Epithelial cell of alveolus of lung (primary cell): ENCODE measurements at places on chromosomes 2 and 18. TPM values are rescaled to one million over a fixed set of nuclear protein-coding genes. Genes with fewer than 3 reads are reported as not detected.

The FAM228A gene
- 0.08 and 0.39 TPM in 2 replicates for total RNA-seq

The ST8SIA3 gene
- not detected in 2 replicates for total RNA-seq

The CCBE1 gene
- total RNA-seq, result 34.5 and 38.1 TPM in 2 replicates

The CROCC2 gene
- total RNA-seq, result 0.80 TPM in 1 of 2 replicates, not detected in the other

The ALPP gene
- not detected in 2 replicates for total RNA-seq
